Mesothelial cell of epicardium (in vitro differentiated cells): ENCODE measurements at places on chromosomes 5 and 9.

DNA sequence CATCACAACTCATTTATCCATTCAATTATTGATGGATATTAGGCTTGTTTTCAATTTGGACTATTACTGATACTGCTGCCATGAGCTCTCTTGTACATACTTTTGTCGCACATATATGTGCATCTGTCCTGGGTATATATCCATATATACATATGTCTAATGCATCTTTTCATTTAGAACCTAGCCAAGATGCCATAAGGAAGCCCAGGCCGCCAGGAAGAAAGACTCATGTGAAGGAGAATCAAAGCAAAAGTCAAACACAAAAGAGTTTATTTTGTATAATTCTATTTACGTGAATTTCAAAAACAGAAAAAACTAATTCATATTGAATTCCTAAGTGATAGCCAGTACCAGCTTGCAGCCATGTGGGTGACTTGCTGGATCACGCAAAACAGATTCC is 79.0 kb downstream of the ADAMTS12 start:
- H3K27me3 ChIP-seq, result no peaks in the 10 kb centered on the region
- H3K4me3 ChIP-seq, result no peak overlapping the region
- no peak for DNase-seq

GRCh38 chr5:36172599-36172998 is 20.7 kb downstream of the SKP2 start:
- H3K36me3 ChIP-seq, result peaks cover 42% of the 10 kb centered on the region
- H3K27ac ChIP-seq, result no peak overlapping the region
- no peak overlapping the region for H3K4me3 ChIP-seq

- no peak overlapping the region for H3K4me3 ChIP-seq
- H3K27ac ChIP-seq, result no peak overlapping the region
- H3K27me3 ChIP-seq, result no peaks in the 10 kb centered on the region
- DNase-seq, result no peak
- H3K36me3 ChIP-seq, result no peaks in the 10 kb centered on the region
Observed at GRCh38 chr5:25301836-25302235, 657.1 kb upstream of the CDH10 start.

GRCh38 chr9:100028201-100028784 is 70.5 kb downstream of the ERP44 start:
- H3K27ac ChIP-seq, result no peak overlapping the region
- H3K27me3 ChIP-seq, result no peaks in the 10 kb centered on the region
- H3K36me3 ChIP-seq, result peaks cover 39% of the 10 kb centered on the region
- H3K4me1 ChIP-seq, result peaks cover 2% of the 10 kb centered on the region
- no peak overlapping the region for H3K4me3 ChIP-seq
- DNase-seq, result peak; percentile 65

- peaks cover 8% of the 10 kb centered on the region for H3K4me1 ChIP-seq
- DNase-seq, result no peak
- no peaks in the 10 kb centered on the region for H3K27me3 ChIP-seq
- H3K27ac ChIP-seq, result peak overlapping the region; percentile 51
Observed at GRCh38 chr5:41637424-41637823, 127.0 kb upstream of the PLCXD3 start.

DNA sequence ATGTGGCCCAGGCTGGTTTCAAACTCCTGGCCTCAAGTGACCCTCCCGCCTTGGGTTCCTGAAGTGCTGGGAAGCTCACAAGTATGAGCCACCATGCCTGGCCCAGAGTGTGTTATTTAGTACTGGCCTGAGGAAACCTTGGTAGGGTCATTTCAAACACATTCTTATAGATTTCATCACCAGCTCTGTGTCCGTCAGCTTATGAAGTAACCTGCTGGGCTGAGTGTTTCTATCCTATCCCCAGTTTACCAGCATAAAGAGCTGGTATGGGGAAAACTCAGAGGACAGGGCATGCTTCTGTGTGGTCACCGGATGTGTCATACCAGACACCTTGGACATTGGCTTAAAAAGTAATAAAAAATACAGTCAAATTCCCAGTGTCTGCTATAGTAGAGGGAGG is 45.3 kb downstream of the PTPN3 start:
- peaks cover 4% of the 10 kb centered on the region for H3K36me3 ChIP-seq
- H3K4me1 ChIP-seq, result peaks cover 20% of the 10 kb centered on the region
- H3K27me3 ChIP-seq, result no peaks in the 10 kb centered on the region
- peak overlapping the region; percentile 84 for H3K27ac ChIP-seq

GRCh38 chr9:137304383-137305059 is 2.5 kb upstream of the NRARP start:
- no peak overlapping the region for H3K4me3 ChIP-seq
- DNase-seq, result no peak
- peaks cover 6% of the 10 kb centered on the region for H3K27me3 ChIP-seq
- peaks cover 17% of the 10 kb centered on the region for H3K4me1 ChIP-seq

DNA sequence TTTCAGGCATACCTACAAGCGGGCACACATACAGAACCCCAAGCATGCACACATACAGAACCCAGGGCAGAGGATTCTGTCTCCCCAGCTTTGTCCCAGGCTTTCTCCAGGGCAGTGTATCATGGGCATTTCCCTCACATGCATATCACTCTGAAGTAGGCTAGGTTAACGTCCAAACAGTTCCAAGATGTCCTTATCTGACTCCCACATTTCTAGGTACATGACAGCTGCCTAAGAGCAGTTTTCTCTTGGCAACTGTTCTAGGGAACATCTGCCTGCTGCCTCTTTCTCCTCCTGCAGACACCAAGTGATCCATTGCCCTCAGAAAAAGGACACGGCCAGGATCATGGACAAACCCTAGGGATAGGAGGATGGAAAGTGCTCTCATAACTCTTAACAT is 84.9 kb upstream of the NR3C1 start:
- no peaks in the 10 kb centered on the region for H3K27me3 ChIP-seq
- no peak overlapping the region for H3K27ac ChIP-seq
- H3K4me1 ChIP-seq, result peaks cover 14% of the 10 kb centered on the region
- no peak for DNase-seq
- H3K4me3 ChIP-seq, result no peak overlapping the region
- no peaks in the 10 kb centered on the region for H3K36me3 ChIP-seq

DNA sequence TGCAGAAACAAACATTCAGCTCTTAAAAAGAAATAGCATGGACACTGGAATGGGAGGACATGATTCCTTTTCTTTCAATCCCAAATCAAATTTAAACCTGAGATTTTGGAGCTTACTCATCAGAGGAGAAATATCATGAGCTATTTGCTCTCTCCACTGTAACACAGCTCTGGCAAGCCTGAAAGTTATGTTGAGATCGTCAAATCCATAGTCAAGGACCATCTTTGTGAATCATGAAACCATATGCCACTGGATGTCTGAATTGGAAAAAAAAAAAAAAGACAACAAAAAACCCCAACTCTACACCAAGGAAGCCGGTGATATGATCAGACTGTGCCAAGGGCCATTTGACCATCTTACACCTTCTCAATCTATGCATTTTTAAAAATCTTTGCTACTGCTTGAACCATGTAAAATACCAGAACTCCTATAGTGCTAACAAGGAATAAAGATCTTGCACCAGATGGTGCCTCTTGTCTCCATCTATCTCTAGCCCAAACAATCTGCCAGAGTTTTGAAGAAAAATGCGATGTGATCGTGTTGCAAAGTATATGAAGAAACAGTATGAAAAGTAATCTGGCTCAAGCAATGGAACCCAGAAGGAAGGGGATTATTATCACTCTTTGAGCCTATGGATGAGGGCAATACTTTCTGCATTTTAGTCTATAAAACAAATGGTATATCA is 138.1 kb upstream of the MEF2C start:
- no peaks in the 10 kb centered on the region for H3K36me3 ChIP-seq
- H3K4me3 ChIP-seq, result no peak overlapping the region
- H3K27me3 ChIP-seq, result no peaks in the 10 kb centered on the region
- DNase-seq, result no peak
- H3K4me1 ChIP-seq, result no peaks in the 10 kb centered on the region

DNA sequence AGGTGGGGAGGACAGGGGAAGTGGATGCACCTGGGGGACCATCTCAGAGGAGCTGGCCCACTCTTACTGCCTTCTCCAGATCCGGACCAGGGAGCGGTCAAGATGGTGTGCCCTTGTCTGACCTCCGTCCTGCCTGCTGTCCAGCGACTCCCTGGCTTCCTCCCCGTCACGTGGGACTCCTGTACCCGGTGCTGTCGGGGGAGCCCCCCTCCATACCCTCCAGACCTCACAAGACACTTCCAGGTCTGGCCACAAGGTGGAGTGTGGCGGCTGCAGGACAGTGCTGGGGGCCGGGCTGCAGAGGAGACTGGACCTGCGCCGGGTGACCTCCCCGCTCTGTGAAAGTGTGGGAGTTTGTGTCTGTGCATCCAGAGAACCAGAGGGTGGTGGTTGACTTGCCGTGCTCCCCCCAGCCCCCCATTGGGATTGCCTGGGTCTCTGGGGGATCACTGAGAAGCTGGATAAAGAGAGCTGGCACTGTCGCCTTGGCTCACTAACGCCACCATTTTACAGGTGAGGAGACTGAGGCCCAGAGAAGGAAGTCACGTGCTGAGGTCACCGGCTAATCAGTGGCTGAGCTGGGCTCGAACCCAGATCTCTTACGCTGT is 1.9 kb upstream of the CRB2 start:
- no peak overlapping the region for H3K27ac ChIP-seq
- no peaks in the 10 kb centered on the region for H3K36me3 ChIP-seq
- H3K4me1 ChIP-seq, result peaks cover 39% of the 10 kb centered on the region

DNA sequence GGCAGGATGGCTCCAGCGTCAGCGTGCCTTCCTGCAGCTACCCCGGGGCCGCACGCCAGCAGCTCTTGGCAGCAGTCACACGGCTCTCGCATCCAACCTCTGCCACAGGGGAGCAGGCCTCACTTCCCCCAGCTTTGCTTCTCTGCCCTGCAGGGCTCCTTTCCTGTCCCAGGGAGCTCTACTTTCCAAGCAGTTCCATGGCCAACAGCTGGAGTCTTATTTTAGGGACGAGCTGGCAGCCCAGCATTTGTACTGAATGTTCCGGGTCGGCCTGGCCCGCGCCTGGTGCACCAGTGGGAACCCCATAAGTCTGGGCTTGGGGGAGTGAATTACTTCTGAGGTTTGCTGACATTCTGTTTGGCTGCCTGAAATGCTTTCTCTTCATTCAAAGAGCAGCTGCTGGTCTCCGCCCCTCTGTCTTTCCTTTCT is 34.6 kb downstream of the GADD45G start:
- DNase-seq, result no peak
- no peaks in the 10 kb centered on the region for H3K27me3 ChIP-seq
- peaks cover 5% of the 10 kb centered on the region for H3K4me1 ChIP-seq
- H3K4me3 ChIP-seq, result no peak overlapping the region
- no peak overlapping the region for H3K27ac ChIP-seq
